ENCODE measurements at places on chromosomes 2 and 18.
A peak's percentile ranks its signal among the peaks of the same experiment; 100 is the strongest.

DNA sequence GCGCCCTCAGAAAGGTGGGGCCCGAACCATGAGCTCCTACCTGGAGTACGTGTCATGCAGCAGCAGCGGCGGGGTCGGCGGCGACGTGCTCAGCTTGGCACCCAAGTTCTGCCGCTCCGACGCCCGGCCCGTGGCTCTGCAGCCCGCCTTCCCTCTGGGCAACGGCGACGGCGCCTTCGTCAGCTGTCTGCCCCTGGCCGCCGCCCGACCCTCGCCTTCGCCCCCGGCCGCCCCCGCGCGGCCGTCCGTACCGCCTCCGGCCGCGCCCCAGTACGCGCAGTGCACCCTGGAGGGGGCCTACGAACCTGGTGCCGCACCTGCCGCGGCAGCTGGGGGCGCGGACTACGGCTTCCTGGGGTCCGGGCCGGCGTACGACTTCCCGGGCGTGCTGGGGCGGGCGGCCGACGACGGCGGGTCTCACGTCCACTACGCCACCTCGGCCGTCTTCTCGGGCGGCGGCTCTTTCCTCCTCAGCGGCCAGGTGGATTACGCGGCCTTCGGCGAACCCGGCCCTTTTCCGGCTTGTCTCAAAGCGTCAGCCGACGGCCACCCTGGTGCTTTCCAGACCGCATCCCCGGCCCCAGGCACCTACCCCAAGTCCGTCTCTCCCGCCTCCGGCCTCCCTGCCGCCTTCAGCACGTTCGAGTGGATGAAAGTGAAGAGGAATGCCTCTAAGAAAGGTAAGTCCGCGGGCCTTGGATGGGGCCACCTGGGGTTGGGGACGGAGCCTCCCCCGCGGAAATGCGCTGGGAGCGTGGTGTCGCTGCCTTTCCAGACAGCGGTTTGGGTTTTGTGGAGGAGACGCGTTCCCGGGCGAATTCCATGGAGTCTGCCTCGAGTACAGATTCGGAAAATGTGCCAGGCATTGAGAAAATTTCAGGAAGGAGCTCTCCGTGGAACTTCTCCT, 559 bp downstream of the HOXD1 start:
- no peak for ATAC-seq

- ATAC-seq, result no peak
Measured at GRCh38 chr2:151996243-151997003, 102.4 kb downstream of the CACNB4 start.

- ATAC-seq, result no peak
Measured at GRCh38 chr2:97735161-97735561, 21.8 kb downstream of the ZAP70 start.

DNA sequence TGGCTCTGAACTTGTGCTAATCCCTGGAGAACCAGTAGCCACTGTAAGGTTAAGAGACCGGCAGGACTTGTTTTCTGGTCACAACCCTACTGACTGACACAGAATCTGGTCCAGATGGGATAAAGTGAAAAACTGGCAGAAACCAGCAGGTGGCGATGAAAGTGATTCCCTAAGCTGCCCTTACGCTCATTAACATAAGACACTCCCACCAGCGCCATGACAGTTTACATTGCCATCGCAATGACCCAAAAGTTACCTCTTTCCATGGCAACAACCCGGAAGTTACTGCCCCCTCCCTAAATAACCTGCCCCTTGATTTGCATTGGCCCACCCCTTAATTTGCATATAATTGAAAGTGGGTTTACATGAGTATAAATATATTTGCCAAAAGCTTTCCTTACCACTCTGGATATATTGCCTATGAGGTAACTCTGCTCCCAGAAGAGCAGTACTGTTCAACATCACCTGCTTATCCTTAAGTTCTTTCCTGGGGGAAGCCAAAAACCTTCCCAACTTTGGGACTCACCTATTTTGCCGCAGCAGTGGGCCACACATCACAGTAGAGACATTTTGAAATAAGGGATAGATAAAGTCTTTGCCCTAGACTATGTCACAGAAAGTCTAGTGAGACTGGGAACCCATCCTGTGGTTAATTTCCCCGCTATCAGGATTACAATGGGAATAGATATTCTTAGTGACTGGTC, 35.8 kb upstream of the AFF3 start:
- ATAC-seq, result peak; percentile 78

- no peak for ATAC-seq
Measured at GRCh38 chr2:88074150-88074549, 6.5 kb downstream of the SMYD1 start.
